ENCODE measurements at places on chromosomes 7 and 10.
A peak's percentile ranks its signal among the peaks of the same experiment; 100 is the strongest.

DNA sequence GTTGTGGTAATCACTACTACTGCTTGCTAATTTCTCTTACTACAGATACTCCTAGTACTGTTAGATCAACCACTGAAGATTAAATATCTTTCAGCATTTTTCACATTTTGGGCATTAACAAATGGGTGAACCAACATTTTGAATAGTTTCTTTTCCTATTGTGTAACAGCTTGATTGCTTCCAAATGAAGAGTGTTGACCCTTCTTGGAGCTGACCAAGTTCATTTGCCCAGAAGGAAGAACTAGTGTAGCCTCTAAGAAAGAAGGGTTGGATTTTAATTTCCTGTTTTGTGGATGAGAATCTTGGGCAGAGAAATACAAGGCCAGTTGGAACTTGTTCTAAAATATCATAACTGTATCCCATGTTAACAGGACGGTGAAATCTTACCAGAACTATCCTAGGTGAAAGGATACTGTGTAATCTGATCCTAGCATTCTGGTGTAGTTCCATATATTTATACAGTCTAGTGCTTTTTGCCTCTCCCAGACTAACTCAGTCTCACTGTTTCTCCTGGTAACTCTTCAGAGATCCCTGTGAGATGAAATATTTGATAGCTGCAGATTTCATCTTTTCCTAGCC is 37.3 kb downstream of the SND1 start:
- no peak for ATAC-seq

GRCh38 chr7:13800694-13801448 is 188.6 kb downstream of the ETV1 start:
- peak; percentile 38 for ATAC-seq

GRCh38 chr7:154996756-154997155 is 6.2 kb downstream of the PAXIP1 start:
- ATAC-seq, result no peak

DNA sequence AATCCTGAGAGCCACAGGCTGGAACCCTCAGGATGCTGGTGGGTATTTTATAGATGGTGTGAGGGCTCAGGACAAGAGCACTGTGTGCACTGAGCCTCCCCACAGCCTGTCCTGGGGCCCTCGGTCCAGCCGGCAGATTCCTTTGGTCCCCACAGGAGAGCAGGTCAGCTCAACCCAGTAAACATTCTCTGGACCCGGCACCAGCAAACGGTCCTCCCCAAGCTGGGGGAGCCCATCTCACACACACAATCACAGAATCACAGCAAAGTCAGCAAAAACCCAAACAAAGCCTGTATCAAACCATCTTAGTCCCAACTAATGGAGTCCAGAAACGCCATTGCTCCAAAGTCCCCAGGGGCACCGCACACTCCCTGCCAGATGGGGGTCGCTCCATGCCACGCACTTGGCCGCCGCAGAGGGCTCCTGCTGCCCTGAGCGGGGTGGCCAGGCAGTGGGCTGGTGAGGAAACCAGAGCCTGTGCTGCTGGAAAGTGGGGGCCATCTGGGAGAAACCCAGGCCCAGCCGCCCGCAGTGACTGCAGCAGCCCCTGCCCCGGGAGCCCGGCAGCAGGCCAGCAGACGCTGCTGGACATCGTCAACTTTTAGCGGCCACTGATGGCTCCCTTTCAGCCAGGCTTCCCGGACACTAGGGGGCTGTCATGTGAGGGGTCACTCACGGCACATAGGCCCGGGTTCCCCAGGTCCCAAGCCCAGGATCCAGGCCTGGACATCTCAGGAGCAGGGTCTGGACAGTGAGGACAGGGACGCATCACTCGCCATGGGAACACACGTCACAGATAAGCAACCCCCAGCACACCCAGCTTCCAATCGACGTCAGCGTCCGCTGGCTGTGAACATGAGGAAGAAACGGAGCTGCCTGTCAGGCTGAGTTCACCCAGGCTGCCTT is 52.6 kb downstream of the DPYSL4 start:
- ATAC-seq, result no peak

DNA sequence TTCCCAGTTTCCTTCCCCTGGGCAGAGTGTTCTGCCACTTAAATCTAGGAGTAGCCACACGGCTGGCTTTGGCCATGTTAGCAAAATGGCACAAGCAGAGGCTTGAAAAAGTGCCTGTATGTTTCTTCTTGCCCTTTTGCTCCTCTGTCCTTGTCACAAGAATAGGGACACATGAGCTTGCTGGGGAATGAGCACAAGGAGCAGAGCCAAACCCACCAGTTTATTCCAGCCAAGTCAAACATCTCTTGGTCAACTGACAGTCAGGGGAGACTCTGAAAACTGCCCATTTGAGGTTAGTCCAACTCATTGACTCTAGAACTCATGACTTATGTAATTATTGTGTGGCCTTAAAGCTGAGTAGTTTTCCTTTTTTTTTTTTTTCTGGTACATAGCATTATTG is 739.7 kb upstream of the FZD8 start:
- no peak for ATAC-seq

DNA sequence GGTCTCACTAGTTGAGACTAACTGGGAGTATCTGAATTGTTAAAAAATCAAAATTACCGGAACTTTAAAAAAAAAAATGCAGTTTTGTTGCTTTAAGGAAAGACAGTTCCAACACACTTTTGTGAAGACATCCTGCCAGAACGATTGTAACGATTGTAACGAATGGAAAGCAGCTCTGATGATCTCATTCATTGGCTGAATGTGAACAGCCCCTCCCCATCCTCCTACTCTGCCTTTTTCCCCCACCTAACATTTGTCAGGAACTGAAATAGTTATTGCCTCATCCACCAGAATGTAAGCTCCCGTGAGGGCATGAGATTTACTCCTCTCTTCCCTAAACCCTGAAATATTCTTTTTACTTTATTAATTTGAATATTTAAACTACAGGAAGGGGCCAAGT is 23.1 kb upstream of the ZC3HAV1L start:
- ATAC-seq, result no peak

DNA sequence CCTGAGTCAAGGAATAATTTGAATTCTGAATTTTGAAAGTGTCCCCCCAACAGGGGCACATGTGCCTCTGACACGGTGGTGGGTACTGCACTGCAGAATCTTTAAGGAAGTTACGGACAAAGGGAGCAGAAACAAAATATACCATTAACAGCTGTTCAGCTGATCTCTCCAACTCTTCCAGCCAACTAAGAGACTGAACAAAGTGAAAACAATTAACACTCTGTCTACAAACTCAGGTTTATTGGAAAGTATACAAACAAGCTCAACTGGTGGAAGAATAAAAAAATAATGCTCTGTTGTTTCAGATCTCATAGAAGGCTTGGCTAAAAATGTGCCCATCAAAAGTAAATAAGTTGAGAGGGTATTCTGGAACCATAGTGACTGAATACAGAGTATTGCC is 34.4 kb downstream of the ASB4 start:
- no peak for ATAC-seq

- ATAC-seq, result no peak
Measured at GRCh38 chr10:32073659-32074058, 17.4 kb upstream of the KIF5B start.

DNA sequence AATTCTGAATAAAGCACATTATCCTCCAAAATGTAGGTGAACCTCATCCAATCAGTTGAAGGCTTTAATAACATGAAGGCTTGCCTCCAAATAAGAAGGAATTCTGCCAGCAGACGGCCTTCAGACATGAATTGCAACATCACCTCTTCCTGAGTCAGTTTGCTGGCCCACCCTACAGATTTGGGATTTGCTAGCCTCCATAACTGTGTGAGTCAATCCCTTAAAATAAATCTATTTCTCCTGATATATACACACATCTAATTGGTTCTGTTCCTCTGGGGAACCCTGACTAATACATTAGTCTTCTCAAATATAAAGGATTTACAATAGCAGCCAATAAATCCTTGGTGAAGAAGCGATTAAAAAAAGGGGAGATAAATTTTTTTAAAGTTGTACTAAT is 34.8 kb upstream of the OSBPL3 start:
- ATAC-seq, result no peak

GRCh38 chr7:94056796-94057207 is 52.6 kb upstream of the BET1 start:
- no peak for ATAC-seq

GRCh38 chr10:61398366-61399129 is 54.6 kb downstream of the TMEM26 start:
- no peak for ATAC-seq

GRCh38 chr7:140926021-140926817 is 1.5 kb upstream of the BRAF start:
- no peak for ATAC-seq

GRCh38 chr10:101565936-101566332 is 22.1 kb downstream of the POLL start:
- ATAC-seq, result no peak

DNA sequence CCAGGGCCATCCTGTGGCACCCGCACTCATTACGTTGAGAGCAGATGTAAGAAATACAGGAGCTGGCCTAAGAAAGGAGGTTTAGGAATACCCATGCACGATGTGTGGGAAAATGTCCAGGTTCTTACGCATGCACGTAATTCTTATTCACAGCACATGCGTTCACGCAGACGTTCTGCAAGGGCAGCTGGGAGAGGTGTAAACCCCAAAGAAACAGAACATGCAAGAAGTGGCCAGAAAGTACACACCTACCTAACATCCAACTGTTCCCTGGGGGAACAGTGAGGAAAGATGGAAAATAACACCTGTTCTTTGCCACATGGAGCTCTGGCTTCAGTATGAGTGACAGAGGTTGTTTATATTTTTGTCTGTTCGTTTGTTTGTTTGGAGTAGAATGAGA is 285.6 kb downstream of the PRPF18 start:
- no peak for ATAC-seq

- peak; percentile 29 for ATAC-seq
Measured at GRCh38 chr10:101843032-101844021, at the start of gene KCNIP2. TSS of gene KCNIP2 (minus strand) at chr10:101843800. CDS start at chr10:101843568, 232 bp downstream.

- no peak for ATAC-seq
Measured at GRCh38 chr7:90453259-90453891, 16.1 kb upstream of the PTTG1IP2 start.

- no peak for ATAC-seq
Measured at GRCh38 chr7:135790371-135790977, 41.9 kb upstream of the FAM180A start.

GRCh38 chr10:61589547-61590243 is 73.0 kb upstream of the CABCOCO1 start:
- no peak for ATAC-seq

GRCh38 chr10:33122014-33122809 is 164.2 kb upstream of the ITGB1 start:
- ATAC-seq, result no peak

- ATAC-seq, result no peak
Measured at GRCh38 chr7:157678501-157678900, 341.7 kb downstream of the DNAJB6 start.

DNA sequence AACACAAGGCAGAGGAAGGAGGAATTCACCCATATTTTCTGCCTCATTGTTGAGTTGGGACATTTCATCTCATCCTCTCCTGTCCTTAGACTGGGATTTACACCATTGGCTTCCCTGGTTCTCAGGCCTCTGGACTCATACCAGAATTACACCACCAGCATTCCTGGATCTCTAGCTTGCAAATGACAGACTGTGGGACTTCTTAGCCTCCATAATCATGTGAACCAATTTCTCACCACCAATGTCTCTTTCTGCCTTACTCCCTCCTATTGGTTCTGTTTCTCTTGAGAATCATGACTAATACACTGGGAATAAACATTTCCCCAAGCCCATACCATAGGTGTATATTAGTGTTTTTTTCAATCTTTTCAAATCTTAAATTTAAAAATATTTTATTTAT is 2.9 kb upstream of the ZNF33A start:
- ATAC-seq, result no peak

DNA sequence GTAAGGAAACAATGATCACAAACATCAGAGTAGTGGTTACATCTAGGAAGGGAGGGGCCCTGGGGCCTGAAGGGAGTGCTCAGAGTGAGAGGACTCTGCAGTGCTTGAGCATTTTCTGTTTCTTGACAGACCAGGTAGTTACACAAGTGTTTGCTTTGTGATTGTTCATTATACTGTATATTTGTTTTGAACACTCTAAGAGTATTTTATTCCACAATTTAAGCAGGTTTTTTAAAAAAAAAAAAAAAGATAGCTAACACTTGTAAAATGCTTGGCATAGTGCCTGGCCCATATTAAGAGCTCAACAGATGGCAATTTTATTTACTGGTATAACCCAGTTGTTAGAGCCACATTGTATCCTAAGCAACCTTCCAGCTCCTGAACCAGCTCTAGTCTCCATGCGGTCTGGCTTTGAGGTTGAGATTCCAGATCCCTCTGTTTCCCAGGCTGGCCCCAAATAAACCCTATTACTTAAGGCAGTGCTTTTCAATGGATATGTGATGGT is 20.1 kb upstream of the ATXN7L1 start:
- no peak for ATAC-seq

DNA sequence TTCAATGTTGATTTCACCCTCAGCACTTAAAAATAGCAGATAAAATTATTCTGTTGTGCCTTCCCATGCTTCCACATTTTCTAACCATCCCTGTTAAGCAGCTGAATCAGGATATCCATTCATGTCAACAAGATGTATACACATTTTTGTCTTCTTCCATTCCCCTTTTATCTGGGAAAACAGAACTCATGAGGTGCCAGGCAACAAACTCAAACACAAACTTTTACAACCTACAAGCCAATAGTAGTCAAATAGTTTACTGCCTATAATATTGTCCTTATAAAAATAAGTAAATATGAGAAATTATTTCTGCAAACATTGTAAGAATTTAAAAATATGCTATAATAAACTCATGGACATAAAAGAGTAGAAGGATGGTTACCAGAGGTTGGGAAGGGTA is 1569.8 kb downstream of the REEP3 start:
- ATAC-seq, result no peak

DNA sequence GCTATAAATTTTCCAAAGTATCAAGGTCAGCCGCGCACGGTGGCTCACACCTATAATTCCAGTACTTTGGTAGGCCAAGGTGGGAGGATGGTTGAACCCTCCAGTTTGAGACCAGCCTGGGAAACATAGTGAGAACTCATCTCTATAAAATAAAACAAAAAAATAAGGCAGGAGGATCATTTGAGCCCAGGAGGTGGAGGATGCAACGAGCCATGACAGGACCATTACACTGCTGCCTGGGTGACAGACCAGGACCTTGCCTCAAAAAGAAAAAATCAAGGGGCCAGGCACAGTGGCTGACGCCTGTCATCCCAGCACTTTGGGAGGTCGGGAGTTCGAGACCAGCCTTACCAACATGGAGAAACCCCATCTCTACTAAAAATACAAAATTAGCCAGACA is 60.3 kb downstream of the ABI1 start:
- no peak for ATAC-seq

Data from activated CD4-positive, CD25-positive, alpha-beta regulatory T cell treated with anti-CD3 and anti-CD28 coated beads, Interleukin-2, amount 50 U/mL, for 24 hours (primary cell).